ENCODE measurements at places on chromosomes 5 and 9. TPM values are rescaled to one million over a fixed set of nuclear protein-coding genes. Genes with fewer than 3 reads are reported as not detected.

- H3K4me3 ChIP-seq = no peak overlapping the region
- no peaks in the 10 kb centered on the region for H3K4me1 ChIP-seq
- DNase-seq = no peak
- no peaks in the 10 kb centered on the region for H3K27me3 ChIP-seq
- no peaks in the 10 kb centered on the region for H3K36me3 ChIP-seq
- no peak overlapping the region for H3K27ac ChIP-seq
These were observed 185.8 kb upstream of the NREP start for GRCh38 chr5:111942661-111943401.

DNA sequence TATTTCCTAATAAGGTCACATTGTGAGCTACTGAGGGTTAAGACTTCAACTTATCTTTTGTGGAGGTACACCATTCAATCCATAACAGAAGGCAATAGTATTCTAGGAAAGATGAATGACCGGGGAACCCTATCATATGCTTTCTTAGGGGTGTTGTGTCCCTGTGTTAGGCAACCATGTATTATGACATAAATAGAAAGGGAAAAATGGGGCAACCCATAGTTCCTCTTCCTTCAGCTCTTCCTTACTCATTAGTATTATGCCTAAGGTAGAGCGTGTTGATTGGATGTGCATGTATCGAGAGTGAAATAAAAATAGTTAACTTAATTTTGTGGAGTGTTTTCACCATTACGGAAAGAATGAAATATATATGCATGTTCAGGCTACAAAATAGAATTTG, 6.0 kb upstream of the CCNJL start:
- H3K4me1 ChIP-seq = no peaks in the 10 kb centered on the region
- DNase-seq = no peak
- H3K4me3 ChIP-seq = no peak overlapping the region
- H3K36me3 ChIP-seq = no peaks in the 10 kb centered on the region

- no peak overlapping the region for H3K4me3 ChIP-seq
- H3K36me3 ChIP-seq = no peaks in the 10 kb centered on the region
- no peaks in the 10 kb centered on the region for H3K4me1 ChIP-seq
- no peak for DNase-seq
- no peak overlapping the region for H3K27ac ChIP-seq
- H3K27me3 ChIP-seq = no peaks in the 10 kb centered on the region
These were observed 177.5 kb upstream of the NREP start for GRCh38 chr5:111934511-111934910.

DNA sequence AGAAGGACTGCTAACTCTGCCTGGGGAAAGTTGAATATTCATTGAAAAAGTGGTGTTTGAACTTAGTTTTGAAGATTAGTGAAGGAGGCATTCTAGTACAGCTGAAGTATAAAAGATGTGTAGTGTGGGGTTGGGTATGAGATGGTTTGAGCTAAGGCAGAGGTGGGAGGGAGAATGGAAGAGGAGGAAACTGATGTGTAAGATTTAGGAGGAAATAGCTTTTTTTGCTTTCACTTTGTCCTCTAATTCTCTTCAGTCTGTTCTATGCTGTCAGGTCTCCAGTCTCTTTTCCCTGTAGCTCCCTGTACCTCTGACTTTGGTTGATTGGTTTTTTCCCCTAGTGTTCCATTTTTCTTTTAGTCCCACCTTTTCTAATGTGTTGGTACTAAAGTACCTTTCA, 9.0 kb downstream of the CREBRF start:
- H3K27ac ChIP-seq = no peak overlapping the region
- no peak overlapping the region for H3K4me3 ChIP-seq
- H3K4me1 ChIP-seq = peaks cover 48% of the 10 kb centered on the region
- no peaks in the 10 kb centered on the region for H3K27me3 ChIP-seq
- DNase-seq = no peak

- H3K27ac ChIP-seq = no peak overlapping the region
- H3K4me3 ChIP-seq = no peak overlapping the region
- H3K36me3 ChIP-seq = no peaks in the 10 kb centered on the region
- no peak for DNase-seq
- H3K27me3 ChIP-seq = no peaks in the 10 kb centered on the region
These were observed 31.6 kb downstream of the TNFSF8 start for GRCh38 chr9:114898741-114899140.

Gene NDUFA8
- 32.4 TPM for total RNA-seq

Gene GGTA1
- total RNA-seq = 18.4 TPM

Data from vagina (tissue), 2 donors.